Hepatic stellate cell (primary cell): ENCODE measurements at places on chromosomes 13 and 19.

DNA sequence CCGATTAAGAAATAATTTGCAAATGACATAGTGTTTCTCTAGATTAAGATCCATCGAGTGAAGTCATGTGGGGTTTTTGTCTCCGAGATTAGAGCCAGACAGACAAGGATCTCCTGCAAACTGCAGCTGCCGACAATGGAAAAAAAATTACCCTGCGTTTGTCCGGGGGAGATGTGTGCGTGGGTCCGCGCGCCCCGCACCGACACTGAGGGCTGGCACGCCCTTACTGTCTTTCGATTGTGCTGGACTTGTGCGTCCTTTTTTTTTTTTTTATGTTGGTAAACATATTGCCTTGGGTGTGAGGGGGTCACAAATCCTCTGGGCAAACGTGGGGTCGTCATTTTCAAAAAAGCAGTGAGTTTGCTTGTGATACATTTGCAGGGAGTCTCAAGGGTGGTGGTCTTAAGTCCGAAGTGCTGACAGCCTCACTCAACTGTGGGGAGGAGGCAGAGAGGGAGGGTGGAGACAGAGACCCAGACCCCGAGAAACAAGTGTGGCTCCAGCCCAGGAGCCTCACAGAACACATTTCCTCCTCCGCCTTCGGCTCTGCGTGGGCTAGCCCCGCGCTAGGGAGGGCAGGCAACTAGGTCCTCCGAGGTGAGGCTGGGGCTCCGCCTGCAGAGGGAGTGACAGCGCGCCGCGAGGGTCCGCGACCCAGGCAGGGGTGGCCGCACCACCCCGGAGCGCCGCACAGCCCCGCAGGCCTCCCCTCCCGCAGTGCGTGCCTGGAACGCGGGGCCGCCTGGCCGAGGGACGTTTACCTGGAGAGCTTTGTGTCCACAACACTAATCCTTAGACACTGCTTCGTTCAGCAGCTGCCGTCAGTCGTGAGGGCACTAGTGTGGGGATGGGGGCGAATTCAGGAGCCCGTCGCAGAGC is 11.7 kb upstream of the SOX1 start:
- DNase-seq = no peak

DNA sequence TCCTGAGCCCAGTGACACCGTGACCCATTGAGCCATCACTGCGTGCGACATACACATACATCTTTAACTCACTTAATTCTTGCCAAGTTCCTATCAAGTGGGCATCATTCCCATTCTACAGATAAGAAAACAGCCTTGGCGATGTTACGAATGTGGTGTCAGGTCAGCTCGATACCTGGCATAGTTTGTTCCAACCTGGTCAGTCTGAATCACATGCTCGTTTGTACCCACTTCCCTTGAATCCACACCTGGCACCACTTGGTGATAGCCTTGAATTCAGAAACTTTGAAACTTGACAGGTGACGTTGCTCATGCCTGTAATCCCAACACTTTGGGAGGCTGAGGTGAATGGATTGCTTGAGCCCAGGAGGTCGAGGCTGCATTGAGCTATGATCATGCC is 59.1 kb downstream of the SLC7A9 start:
- no peak for DNase-seq

- DNase-seq = peak; percentile 59
These were observed 24.0 kb downstream of the SLC8A2 start for GRCh38 chr19:47447470-47448359.

DNA sequence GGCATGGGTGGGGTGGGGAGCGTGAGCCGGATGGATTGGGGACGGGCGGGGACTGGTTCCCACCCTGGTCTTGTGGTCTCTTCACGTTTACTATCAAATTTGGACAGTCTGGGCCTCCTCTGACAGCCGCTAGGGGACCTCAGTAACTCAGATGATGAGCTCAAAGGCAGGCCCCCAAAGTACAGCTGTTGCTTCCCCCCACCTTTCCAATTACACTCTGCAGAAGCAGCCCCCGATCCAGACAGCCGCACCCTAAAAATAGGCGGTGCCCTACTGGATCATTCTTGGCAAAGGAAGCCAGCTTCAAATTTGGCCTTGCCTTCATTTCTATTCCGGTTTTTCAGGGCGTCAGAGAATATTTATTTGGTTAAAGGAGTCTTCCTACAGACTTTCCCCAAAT is 1.9 kb upstream of the FOXO1 start:
- peak; percentile 37 for DNase-seq

- DNase-seq = no peak
These were observed 1543.0 kb downstream of the SLITRK5 start for GRCh38 chr13:89214185-89214584.

DNA sequence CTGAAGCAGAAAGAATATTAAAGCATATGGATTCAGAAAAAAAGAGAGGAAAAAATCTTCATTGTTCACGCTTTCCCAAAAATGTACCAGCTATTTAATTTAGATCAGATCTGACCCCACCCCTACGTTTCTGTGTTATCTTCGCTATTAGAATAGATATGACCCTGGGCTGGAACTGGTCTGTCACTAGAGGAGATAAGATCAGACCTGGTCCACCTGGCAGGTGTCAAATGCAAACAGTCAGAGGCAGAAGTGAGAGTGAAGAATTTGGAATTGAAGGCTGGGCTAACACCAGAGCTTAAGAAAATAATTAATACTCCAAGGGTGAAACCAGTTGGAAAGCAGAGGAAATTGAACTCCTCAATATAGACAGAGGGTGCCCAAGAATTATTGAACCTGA is 30.0 kb upstream of the MBNL2 start:
- DNase-seq = no peak

DNA sequence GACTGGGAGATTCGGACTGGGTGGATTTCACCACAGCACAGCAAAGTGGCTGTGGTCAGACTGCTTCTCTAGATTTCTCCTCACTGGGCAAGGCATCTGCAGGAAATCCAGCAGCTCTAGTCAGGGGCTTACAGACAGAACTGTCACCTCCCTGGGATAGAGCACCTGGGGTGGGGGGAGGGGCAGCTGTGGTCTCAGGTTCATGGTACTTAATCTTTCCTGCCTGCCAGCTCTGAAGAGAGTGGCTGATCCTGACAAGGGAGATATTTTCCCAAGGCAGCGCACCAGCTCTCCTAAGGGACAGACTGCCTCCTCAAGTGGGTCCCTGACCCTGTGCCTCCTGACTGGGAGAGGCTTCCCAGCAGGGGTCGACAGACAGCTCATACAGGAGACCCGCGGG is 212.8 kb upstream of the KLF12 start:
- no peak for DNase-seq

DNA sequence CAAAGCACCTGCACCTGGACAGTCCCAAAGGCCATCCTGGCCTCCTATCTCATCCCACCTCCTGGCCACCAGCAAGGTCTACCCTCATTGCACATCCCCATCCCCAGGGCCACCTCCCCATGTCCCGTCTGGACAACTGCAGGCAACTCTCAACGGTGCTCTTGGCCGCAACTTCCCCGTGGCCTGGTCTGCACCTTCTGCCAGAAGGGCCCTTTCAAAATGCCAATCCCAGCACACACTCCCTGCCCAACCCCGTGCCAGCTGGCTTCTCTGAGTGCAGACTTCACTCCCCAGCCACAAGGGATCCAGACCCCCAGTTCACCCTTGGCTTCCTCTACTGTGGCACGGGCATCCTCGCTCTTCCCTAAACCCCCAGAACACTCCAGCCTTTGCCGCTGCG is 8.2 kb downstream of the PEPD start:
- DNase-seq = no peak

DNA sequence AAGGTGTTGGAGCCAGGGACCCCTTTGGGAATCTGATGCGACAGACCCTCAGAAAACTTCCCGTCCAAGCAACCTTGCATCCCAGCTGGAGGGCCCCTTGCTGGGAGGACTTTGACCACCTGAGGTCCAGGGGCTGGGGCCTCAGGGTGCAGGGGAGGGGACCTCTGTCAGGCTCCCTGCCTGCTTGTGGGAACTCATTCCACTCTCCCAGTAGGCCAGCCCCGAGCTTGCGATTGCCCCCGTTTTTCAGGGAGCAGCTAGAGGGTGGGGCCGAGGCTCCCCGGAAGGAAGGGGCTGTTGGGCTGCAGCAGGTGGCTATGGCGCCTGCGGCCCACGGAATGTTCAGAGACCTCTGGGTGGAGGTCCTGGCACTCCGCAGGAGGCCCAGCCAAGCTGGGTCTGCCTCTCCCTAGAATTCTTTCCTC is 2.8 kb downstream of the GNA11 start:
- no peak for DNase-seq

GRCh38 chr13:105442949-105443699 is 1092.3 kb downstream of the EFNB2 start:
- peak; percentile 75 for DNase-seq

- DNase-seq = no peak
These were observed 1251.0 kb upstream of the PCDH9 start for GRCh38 chr13:68481130-68481529.

- peak; percentile 69 for DNase-seq
These were observed 70.5 kb upstream of the ZNF420 start for GRCh38 chr19:37007587-37008220.

DNA sequence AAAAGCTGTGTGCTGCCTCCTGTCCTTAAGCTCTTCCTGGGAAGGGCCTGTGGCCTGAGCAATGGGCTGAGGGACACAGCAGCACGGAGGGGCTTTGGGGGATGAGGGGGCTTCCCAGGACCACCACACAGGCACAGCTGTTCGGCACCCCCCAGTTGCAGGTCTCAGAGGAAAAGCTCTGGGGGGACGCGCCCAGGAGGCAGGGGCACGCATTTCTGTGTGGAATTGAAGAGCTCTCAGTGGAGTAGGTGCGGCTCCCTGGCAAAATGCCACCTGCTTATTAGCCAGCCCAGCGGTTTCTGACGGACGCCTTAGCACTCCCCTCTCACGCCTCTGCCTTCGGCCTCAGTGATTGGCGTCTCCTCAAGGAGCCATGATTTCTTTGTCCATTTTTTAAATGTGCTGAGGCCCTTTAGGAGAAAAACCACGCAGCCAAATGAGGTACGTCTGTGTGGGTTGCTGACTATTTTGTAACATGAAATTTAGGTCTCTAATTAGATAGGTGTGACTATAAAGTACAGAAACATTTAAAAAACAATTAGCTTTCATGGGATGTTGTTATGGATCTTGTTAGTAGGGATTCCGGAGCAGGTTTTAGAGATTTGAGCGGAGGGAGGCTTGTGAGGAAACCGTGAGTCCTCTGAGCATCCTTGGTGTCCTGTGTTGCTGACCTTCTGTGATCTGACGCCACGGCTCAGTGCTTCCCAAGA is 4.0 kb downstream of the MCF2L start:
- DNase-seq = no peak

GRCh38 chr13:51920786-51921185 is 59.0 kb downstream of the CCDC70 start:
- no peak for DNase-seq

GRCh38 chr13:39189778-39190177 is 151.5 kb downstream of the NHLRC3 start:
- DNase-seq = no peak

DNA sequence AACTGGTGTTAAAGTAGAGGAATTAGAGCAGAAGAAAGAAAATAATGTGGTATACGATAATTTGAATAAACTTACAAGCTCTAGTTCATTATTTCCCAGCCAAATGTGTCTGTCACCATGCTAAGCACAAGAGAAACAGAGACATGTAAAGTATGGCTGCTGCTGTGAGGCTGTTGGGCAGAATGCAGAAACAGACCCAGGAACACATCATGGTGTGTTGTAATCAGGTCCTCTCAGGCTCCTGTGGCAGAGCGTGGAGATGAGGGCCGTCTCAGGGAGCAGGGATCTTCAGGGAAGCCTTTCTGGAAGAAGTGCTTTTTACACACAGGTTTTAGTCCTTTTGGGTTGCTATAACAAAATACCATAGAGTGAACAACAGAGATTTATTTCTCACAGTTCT is 710.7 kb upstream of the SGCG start:
- DNase-seq = no peak

GRCh38 chr19:39125199-39125553 is 410 bp upstream of the PAK4 start:
- DNase-seq = no peak

DNA sequence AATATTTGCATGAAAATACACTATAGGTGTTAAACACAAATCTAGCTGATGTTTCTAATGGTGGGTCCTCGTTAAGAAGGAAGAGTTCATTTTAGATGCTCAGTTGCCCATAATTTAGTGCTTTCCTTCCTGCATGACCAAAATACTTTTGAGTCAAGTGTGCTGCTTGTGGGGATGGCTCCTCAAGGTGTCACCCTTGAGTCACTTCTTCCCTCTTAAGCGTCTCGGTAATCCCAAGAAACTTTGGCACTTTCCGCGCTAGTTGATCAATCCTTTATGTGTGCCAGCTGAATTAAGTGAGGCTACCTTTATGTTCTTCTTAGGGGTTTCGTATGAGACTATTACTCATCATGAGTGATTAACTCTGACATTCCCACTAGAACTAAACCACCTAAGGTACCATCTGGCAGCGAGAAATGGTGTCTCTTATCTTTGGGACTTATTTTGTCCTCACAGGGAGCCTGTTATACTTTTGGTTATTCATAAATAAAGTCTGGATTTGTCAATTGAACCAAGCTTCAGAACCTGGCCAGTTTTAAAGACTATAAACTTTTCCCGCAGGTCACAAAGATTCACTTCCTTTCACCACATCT is 106.8 kb downstream of the NHLRC3 start:
- peak; percentile 51 for DNase-seq

- DNase-seq = no peak
These were observed 4.4 kb upstream of the EID2 start for GRCh38 chr19:39544226-39544903.

DNA sequence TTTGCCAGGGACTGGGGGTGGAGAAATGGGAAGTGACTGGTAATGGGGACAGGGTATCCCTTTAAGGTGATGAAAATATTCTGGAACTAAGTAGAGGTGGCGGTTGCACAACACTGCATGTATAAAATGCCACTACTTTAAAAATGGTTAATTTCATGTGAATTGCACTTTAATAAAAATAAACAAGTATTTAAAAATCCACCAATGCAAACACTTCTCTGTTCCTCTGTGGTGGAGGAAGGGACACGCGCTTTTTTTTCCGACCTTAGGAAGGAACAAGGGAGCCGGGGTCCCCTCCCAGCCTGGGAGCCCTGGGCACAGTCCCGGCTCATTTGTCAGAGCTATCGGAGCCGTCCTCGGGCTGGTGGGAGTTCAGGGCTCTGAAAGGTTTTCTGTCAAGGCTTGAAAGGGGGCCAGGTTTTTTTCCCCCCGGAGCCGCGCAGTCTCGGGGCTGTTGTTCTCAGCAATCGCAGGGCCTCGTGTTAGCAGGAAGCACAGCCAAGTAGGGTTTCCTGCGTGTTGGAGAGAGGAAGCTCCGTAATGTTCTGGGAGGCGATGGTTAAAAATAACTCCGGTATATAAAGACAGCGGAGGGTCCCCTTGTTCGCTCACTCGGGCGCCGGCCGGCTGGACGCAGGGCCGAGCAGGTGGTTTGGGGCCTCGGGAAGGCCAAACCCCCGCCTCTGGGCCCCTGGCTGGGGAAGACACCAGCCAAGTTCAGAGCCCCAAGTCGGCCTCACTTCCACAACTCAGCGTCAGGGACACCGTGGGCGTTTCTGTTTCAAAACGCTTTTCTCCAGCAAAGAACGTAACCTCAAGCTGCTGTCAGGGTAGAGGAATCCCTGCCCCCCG is 41.2 kb upstream of the KLF2 start:
- DNase-seq = peak; percentile 74

GRCh38 chr13:73204952-73205351 is 146.1 kb downstream of the KLF5 start:
- no peak for DNase-seq

GRCh38 chr13:27667946-27668345 is 46.3 kb downstream of the POLR1D start:
- peak; percentile 8 for DNase-seq

GRCh38 chr19:44602081-44602480 is 11.3 kb upstream of the IGSF23 start:
- DNase-seq = no peak

- no peak for DNase-seq
These were observed 4.2 kb upstream of the MADCAM1 start for GRCh38 chr19:492091-492531.

GRCh38 chr19:4652075-4652474 is 12.8 kb downstream of the TNFAIP8L1 start:
- no peak for DNase-seq
